ENCODE measurements at places on chromosomes 5 and 9. TPM values are rescaled to one million over a fixed set of nuclear protein-coding genes. Genes with fewer than 3 reads are reported as not detected.

DNA sequence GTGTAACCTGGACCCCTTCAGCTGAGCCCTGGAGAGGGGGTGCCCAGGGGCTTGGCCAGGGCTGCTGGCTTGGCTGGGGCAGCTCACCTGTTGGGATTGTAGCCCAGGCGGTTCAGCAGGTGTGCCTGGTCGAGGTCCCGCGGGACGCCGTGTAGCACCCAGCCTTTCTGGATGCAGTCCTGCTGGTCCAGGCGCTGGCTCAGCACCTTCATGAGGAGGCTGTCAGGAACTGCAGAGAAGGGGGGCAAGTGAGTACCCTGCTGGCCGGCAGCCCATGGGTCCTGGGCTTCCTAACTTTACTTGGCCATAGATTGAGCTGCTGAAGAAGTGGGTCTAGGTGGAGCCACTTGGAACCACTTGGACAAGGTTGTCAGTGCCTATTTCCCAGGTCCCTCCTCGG, 85.5 kb downstream of the AK8 start:
- no peak for DNase-seq
- no peak overlapping the region for H3K27ac ChIP-seq
- no peaks in the 10 kb centered on the region for H3K27me3 ChIP-seq
- no peaks in the 10 kb centered on the region for H3K36me3 ChIP-seq
- H3K4me1 ChIP-seq: no peaks in the 10 kb centered on the region

DNA sequence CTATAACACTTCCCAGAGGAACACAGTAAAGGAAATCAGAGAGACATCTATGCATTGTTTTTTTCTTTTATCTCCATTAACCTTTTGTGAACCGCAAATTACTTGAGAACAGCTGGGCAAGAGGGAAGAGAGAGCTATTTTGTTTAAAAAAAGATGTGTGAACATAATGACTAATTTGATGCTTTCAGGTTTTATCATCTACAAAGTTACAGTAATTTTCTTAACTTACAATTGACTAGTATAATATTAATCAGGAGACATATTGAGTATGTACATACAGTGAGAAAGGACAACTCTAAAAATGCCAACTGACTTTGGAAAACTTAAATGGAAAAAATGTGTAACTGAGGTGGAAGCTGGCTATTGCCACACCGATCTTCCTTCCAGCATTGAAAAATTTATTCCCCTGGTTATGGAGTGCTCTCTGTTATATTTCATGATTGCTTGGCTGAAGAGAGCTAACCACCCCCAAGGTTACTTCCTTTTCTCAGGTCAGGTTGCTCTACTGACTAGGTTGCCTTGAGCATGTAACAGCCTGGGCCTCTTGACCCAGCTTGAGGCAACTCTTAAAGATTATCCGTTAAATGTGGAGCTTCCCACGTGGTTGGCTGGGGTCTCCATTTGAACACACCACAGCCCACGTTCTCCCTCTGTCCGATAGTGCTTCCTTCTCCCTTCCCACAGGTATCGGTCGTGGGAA, 62.6 kb upstream of the C6 start:
- DNase-seq: no peak
- no peaks in the 10 kb centered on the region for H3K27me3 ChIP-seq
- H3K4me1 ChIP-seq: peaks cover 3% of the 10 kb centered on the region
- no peaks in the 10 kb centered on the region for H3K36me3 ChIP-seq
- no peak overlapping the region for H3K27ac ChIP-seq

- H3K27ac ChIP-seq: no peak overlapping the region
- H3K4me3 ChIP-seq: no peak overlapping the region
- no peaks in the 10 kb centered on the region for H3K27me3 ChIP-seq
- H3K4me1 ChIP-seq: peaks cover 3% of the 10 kb centered on the region
- no peak for DNase-seq
- no peaks in the 10 kb centered on the region for H3K36me3 ChIP-seq
Measured at GRCh38 chr9:134695144-134695543, 53.5 kb downstream of the COL5A1 start.

DNA sequence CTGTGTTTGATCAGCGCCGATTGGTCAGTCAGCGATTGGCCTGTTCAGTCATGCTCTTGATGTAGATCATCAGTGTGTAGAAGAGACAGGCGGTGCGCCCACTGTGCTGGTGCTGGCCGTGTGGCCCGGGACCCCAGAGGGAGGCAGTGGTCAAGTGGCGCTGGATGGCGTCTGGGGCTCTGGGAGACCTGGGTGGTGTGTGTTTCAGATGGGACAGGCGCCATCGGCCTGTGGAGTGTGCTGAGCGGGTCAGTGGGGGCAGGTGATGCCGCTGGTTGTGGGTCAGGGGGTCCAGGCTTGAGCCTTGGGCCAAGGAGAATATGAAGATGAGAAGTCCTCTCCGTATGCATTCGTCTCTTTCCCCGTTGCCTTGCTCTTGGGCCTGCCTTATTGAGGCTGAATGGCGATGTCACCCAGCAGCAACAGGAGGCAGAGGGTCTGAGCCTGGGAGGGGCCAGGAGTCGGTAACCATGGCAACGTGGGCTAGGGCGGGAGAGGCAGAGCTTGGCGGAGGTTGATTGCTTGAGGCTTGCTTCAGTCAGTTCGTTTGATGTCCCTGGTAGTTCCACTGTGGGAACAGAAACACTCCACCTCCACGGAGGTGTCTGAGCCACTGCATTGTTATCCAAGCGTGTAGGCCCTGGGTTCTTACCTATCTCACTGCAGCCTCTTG, 117.8 kb upstream of the CACNA1B start:
- H3K36me3 ChIP-seq: peaks cover 8% of the 10 kb centered on the region
- DNase-seq: no peak
- H3K4me3 ChIP-seq: no peak overlapping the region
- H3K4me1 ChIP-seq: peaks cover 29% of the 10 kb centered on the region
- no peak overlapping the region for H3K27ac ChIP-seq
- no peaks in the 10 kb centered on the region for H3K27me3 ChIP-seq

Gene SHB
- 18.4 TPM for total RNA-seq

Gene ZBTB26
- total RNA-seq: 10.9 TPM

Measured in thyroid gland (tissue), 4 donors.